ENCODE measurements at places on chromosomes 6 and 20. TPM values are rescaled to one million over a fixed set of nuclear protein-coding genes. Genes with fewer than 3 reads are reported as not detected.
A peak's percentile ranks its signal among the peaks of the same experiment; 100 is the strongest.

FAM209B gene
- 0.44 TPM for total RNA-seq

GRCh38 chr6:108597572-108598304 lies 37.0 kb downstream of the FOXO3 start:
- peak; percentile 48 for DNase-seq

DNA sequence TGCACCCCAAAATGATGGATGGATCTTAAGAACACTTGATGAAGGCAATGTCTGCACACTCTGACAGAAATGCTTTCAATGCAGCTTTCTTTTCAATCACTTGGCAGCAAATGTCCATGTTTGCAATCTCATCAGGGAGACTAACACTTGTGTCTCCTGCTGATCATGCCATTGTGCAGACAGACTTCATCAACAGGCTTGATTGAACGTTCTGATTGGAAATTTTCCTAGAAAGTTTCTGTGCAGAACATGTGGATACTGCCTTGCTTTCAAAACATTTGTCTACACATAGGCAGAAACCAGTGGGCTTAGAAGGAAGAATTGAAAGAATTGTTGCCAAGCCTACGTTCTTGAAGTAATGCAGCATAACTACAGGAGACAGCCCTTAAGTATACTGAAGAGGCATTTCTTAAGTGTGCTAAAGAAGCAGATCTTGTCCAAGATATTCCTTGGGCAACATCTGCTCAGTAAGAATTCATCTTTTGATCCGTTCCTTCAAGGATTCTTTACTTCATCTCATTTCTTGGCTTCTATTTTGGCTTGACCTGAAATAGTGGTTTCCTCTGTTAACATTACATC lies 120.4 kb upstream of the PLCB4 start:
- DNase-seq: no peak

DNA sequence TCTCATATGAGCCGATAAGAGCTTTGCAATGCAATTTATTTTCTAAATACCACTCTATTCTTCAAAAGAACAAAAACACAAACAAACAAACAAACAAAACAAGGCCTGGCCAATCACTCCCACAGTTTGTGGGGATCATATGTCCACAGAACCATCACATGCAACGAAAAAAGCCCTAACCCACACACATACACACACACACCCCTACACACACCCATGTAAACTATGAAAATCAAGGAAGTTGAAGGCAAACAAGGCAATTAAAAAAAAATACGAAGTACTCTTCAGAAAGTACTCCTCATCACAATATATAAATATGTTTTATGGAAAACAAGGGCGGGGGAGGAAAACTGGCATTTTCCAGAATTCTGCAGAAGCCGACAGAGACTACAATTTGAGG lies 66.2 kb upstream of the PTGIS start:
- no peak for DNase-seq

DNA sequence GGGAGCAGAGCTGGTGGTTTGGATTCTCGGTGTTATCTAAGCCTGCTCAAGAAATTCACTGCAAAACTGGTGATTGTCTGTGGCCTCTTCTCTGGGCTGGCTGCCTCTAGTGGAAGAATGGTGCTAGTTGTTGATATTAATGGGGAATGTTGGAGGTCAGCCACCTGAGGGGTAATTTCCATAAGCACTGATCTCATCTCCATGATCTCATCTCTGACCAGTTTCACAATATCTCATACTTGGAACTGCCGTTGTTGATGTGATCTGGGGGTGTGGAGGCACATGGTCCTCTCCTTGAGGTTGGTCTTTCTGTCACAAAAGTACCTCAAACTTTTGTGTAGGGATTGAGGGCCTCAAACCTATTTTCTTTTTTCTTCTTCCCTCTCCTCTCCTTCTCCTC lies 102.6 kb downstream of the CD109 start:
- DNase-seq: no peak

GRCh38 chr6:108497883-108498282 lies 62.8 kb upstream of the FOXO3 start:
- no peak for DNase-seq

DNA sequence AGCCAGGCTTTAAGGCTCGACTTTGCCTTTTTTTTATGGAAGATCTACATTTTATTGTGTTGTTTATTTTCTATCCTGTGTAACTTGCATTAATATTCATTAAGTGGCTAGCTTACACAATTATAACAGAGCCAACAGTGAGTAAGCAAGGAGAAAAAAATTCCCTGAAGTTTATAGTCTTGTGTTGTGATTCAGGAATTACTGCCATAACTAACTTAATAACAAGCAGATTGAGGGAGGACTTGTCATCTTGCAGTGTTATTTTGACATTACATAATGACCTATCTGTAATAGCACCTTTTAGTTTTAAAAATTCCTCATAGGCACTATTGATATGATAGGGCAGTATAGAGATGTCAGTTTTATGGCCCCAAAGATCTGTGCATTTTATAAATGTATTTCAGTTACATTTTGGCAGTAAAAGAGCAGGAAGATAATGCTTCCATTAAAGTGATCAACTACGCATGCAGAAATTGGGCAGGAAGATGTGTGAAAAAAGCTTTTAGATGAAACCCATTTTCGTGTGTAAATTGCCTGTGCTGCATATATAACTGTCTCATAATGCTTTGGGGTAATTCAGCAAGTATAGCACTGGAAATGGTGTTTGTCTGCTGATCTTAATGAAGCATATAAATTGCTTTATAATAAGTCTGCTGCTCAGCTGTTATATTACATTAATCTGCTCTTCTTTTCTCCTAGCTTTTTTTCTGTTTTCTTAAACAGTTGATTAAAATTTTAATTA lies 123.0 kb downstream of the SMAP1 start:
- no peak for DNase-seq

- no peak for DNase-seq
Observed at GRCh38 chr6:168737481-168737880, 296.5 kb downstream of the SMOC2 start.

GRCh38 chr6:126531840-126532239 lies 191.9 kb downstream of the CENPW start:
- DNase-seq: peak; percentile 20
